B cell (primary cell): ENCODE measurements at places on chromosomes 3 and 15. TPM values are rescaled to one million over a fixed set of nuclear protein-coding genes. Genes with fewer than 3 reads are reported as not detected.
A peak's percentile ranks its signal among the peaks of the same experiment; 100 is the strongest.

PBRM1 gene
- 81.1 and 85.9 TPM in 2 replicates for total RNA-seq

- H3K4me3 ChIP-seq: no peak overlapping the region
- DNase-seq: no peak
- H3K27ac ChIP-seq: no peak overlapping the region
- no peaks in the 10 kb centered on the region for H3K27me3 ChIP-seq
- H3K4me1 ChIP-seq: peaks cover 68% of the 10 kb centered on the region
Observed at GRCh38 chr15:92843814-92844213, 56.3 kb upstream of the CHD2 start.

DNA sequence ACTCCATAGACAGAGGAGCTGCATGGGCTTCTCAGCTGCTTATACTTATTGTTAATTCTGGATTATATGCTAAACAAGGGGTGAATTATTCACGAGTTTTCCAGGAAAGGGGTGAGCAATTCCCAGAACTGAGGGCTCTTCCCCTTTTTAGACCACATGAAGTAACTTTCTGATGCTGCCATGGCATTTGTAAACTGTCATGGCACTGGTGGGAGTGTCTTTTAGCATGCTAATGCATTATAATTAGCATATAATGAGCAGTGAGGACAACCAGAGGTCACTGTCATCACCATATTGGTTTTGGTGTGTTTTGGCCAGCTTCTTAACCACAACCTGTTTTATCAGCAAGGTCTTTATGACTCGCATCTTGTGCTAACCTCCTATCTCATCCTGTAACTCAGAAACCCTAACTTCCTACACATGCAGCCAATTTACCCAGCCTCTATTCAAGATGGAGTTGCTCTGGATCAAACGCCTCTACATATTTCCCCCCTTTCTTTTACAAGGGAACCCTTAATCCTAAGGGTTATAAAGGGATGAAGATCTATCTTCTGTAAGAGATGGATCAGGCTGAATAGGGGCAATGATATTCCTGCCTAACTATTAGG lies 12.1 kb upstream of the DMXL2 start:
- H3K27ac ChIP-seq: no peak overlapping the region
- DNase-seq: no peak
- H3K36me3 ChIP-seq: no peaks in the 10 kb centered on the region
- H3K4me1 ChIP-seq: no peaks in the 10 kb centered on the region
- H3K4me3 ChIP-seq: no peak overlapping the region
- no peaks in the 10 kb centered on the region for H3K27me3 ChIP-seq

- no peak overlapping the region for H3K27ac ChIP-seq
- no peaks in the 10 kb centered on the region for H3K4me1 ChIP-seq
- H3K27me3 ChIP-seq: no peaks in the 10 kb centered on the region
- H3K4me3 ChIP-seq: no peak overlapping the region
Observed at GRCh38 chr3:15953841-15954240, 156.1 kb upstream of the ANKRD28 start.

GRCh38 chr15:42137461-42138261 lies 18.8 kb downstream of the PLA2G4F start:
- no peak overlapping the region for H3K4me3 ChIP-seq
- DNase-seq: peak; percentile 43
- no peaks in the 10 kb centered on the region for H3K4me1 ChIP-seq
- H3K36me3 ChIP-seq: no peaks in the 10 kb centered on the region

GRCh38 chr3:9675736-9676290 lies 26.5 kb downstream of the MTMR14 start:
- no peaks in the 10 kb centered on the region for H3K4me1 ChIP-seq
- no peaks in the 10 kb centered on the region for H3K27me3 ChIP-seq
- H3K36me3 ChIP-seq: peaks cover 6% of the 10 kb centered on the region
- H3K27ac ChIP-seq: no peak overlapping the region
- no peak overlapping the region for H3K4me3 ChIP-seq

DNA sequence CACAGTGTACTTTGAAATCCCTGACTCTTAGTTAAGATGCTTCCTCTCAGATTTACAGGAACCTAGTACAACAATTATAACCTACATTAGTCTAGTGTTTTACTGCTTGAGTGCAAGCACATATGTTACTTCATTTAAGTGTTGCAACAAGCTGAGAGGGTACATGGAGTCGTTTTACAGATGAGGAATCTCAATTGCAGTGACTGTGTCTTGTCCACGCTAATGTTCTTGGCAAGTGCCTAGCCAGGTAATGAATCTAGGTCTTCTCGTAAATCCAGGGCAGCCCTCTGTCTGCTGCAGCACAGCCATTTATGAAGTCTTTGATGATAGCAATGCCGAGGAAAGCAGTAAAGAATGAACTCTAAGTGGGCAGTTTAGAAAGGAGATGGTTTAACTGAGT lies 384.4 kb upstream of the ARPP21 start:
- no peaks in the 10 kb centered on the region for H3K27me3 ChIP-seq
- no peak for DNase-seq
- no peaks in the 10 kb centered on the region for H3K36me3 ChIP-seq
- no peak overlapping the region for H3K27ac ChIP-seq
- H3K4me3 ChIP-seq: no peak overlapping the region

CKMT1B gene
- not detected in 2 replicates for total RNA-seq

KPNA1 gene
- total RNA-seq: 79.4 and 85.9 TPM in 2 replicates

GRCh38 chr3:57518276-57518915 lies 25.7 kb downstream of the DNAH12 start:
- H3K4me3 ChIP-seq: no peak overlapping the region
- no peak overlapping the region for H3K27ac ChIP-seq
- no peak for DNase-seq
- H3K36me3 ChIP-seq: no peaks in the 10 kb centered on the region

SNX33 gene
- total RNA-seq: 0.59 and 1.2 TPM in 2 replicates

- no peaks in the 10 kb centered on the region for H3K36me3 ChIP-seq
- H3K27me3 ChIP-seq: no peaks in the 10 kb centered on the region
- H3K4me3 ChIP-seq: no peak overlapping the region
- no peak for DNase-seq
Observed at GRCh38 chr3:138638641-138639040, 30.1 kb downstream of the FAIM start.

DNA sequence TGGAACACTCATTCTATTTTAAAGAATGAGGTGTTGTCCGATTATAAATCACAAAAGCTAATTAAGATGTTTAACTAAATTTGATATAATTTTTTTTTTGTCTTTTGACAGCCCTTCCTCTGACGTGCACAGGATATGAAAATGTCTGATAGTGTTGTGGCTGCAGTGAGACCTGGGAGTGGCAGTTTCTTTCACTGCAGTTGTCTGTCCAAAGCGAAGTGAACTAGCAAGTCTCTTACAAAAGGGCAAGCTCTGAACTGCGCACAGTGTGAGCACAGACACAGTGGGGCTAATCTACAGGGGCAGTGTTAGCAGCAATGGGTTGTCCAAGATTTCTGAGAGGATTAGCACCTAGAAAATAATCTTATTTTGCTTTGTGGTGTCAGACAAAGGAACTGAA lies 29.1 kb upstream of the MYRIP start:
- H3K36me3 ChIP-seq: no peaks in the 10 kb centered on the region
- H3K27me3 ChIP-seq: no peaks in the 10 kb centered on the region
- H3K27ac ChIP-seq: no peak overlapping the region
- DNase-seq: no peak
- H3K4me3 ChIP-seq: no peak overlapping the region

TLR9 gene
- 16.0 and 21.0 TPM in 2 replicates for total RNA-seq

- no peaks in the 10 kb centered on the region for H3K27me3 ChIP-seq
- H3K4me1 ChIP-seq: no peaks in the 10 kb centered on the region
- no peak overlapping the region for H3K27ac ChIP-seq
- no peaks in the 10 kb centered on the region for H3K36me3 ChIP-seq
- no peak overlapping the region for H3K4me3 ChIP-seq
Observed at GRCh38 chr15:56786966-56787365, 53.7 kb upstream of the ZNF280D start.

- H3K27ac ChIP-seq: no peak overlapping the region
- no peak overlapping the region for H3K4me3 ChIP-seq
- H3K27me3 ChIP-seq: no peaks in the 10 kb centered on the region
- no peaks in the 10 kb centered on the region for H3K36me3 ChIP-seq
Observed at GRCh38 chr15:91813924-91814323, 39.6 kb upstream of the SLCO3A1 start.

DNA sequence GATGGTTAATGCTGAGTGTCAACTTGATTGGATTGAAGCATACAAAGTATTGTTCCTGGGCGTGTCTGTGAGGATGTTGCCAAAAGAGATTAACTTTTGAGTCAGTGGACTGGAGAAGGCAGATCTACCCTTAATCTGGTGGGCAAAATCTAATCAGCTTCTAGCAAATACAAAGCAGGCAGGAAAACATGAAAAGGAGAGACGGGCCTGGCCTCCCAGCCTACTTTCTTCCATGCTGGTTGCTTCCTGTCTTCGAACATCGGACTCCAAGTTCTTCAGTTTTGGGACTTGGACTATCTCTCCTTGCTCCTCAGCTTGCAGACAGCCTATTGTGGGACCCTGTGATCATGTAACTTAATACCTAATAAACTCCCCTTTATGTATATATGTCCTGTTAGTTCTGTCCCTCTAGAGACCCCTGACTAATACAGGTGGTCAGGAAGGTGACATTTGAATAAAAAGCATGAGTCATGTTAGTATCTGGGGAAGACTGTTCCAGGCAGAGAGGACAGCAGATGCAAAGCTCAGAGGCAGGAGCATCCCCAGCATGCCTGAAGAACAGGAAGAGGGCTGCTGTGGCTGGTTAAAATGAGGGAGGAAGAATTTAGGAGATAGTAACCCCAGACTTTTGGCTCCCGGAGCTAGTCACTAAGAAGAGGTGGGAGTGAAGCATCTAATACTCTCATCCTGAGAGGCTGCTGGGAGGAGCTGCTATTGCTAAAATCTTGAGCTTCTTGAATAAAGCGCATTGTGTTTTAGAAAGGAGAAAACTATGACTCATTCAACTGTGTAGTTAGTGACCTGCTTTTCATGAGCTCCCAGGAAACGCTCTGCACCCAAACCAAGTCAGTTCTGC lies 207.4 kb upstream of the HES1 start:
- H3K27ac ChIP-seq: no peak overlapping the region
- peaks cover 4% of the 10 kb centered on the region for H3K27me3 ChIP-seq
- peaks cover 9% of the 10 kb centered on the region for H3K4me1 ChIP-seq
- H3K36me3 ChIP-seq: no peaks in the 10 kb centered on the region
- no peak for DNase-seq
- no peak overlapping the region for H3K4me3 ChIP-seq

SLC15A2 gene
- 13.1 and 14.4 TPM in 2 replicates for total RNA-seq

DNA sequence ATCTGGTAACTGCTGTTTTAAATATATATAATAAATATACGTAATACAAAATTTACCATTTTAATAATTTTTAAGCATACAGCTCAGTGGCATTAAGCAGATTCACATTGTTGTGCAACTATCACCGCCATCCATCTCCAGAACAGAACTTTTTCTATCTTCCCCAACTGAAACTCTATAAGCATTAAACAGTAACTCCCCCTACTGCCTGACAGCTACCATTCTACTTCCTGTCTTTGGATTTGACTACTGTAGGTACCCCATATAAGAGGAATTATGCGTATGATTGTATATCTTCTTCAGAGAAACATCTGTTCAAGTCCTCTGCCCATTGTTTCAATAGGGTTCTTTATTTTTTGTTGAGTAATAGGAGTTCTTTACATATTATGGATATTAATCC lies 36.8 kb downstream of the EID1 start:
- no peaks in the 10 kb centered on the region for H3K36me3 ChIP-seq
- H3K4me1 ChIP-seq: no peaks in the 10 kb centered on the region
- no peak overlapping the region for H3K27ac ChIP-seq
- peaks cover 5% of the 10 kb centered on the region for H3K27me3 ChIP-seq
- DNase-seq: no peak

DNA sequence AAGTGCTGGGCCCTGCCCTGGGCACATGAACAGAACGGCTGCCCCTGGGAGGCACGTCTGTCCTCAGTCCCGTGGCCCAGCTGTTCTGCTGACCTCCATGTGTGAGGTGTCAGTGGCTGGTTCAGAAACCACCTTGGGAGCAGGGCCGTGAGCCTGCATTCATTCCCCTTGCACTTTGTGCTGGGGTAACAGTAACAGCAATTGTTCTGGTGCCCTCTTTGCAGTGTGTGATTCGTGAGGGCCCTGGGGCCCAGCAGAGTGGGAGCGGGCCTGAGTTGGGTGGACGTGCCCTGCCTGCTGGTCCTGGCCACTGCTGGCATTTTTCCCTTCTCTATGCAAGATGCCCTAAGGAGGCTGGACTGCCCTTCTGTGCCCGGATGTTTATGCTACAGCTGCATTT lies 50.4 kb upstream of the MYZAP start:
- no peaks in the 10 kb centered on the region for H3K4me1 ChIP-seq
- no peak overlapping the region for H3K27ac ChIP-seq
- H3K27me3 ChIP-seq: no peaks in the 10 kb centered on the region
- no peaks in the 10 kb centered on the region for H3K36me3 ChIP-seq

RPL39L gene
- 2.0 and 3.1 TPM in 2 replicates for total RNA-seq

- H3K4me3 ChIP-seq: no peak overlapping the region
- no peaks in the 10 kb centered on the region for H3K36me3 ChIP-seq
- no peak for DNase-seq
Observed at GRCh38 chr3:59237121-59237520, 187.3 kb upstream of the CFAP20DC start.

DNA sequence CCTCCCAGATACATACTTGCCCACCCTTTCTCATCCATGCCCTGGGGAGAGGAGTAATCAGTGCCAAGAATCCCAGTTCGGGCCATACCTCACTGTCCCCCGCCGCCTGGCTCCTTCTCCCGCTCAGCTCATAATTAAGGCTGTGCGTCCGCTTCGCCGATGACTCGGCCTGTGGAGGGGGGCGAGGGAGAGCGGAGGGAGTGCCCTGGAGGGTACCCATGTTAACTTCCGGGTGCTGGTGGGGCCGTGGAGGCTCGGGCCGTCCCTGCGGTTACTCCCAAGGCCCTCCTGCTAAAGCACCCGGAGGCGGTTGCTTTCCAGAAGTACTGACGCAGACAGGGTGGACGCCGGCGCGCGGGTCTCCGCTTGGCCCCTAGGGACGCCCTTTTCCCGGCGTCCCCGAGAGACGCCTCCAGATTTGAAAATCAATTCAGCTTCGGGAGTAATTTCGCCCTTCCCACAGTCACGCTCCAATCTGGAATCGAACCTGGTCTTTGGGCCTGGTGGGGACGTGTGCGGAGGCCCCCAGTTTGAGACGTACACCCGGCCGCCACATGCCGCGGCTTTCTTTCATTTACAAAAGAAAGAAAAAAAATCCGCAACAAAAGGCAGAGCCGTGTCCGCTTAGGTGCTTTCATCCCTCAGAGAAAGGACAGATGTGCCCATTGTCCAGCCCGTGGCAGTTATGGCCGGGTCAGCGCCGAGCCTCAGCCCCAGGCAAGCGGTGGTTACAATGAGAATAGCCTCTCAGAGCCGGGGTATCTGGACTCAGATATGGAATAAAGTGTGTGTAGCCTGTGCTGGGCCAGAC lies 1.0 kb upstream of the ONECUT1 start:
- no peaks in the 10 kb centered on the region for H3K36me3 ChIP-seq
- peaks cover 62% of the 10 kb centered on the region for H3K4me1 ChIP-seq
- no peak overlapping the region for H3K27ac ChIP-seq
- peak overlapping the region; percentile 46 for H3K4me3 ChIP-seq
- H3K27me3 ChIP-seq: no peaks in the 10 kb centered on the region
- DNase-seq: peak; percentile 47

MAP6D1 gene
- 1.8 and 4.2 TPM in 2 replicates for total RNA-seq

C3orf20 gene
- total RNA-seq: 0.27 and 0.34 TPM in 2 replicates

GRCh38 chr3:16063603-16064002 lies 110.9 kb upstream of the GALNT15 start:
- no peaks in the 10 kb centered on the region for H3K27me3 ChIP-seq
- H3K36me3 ChIP-seq: no peaks in the 10 kb centered on the region
- H3K4me1 ChIP-seq: no peaks in the 10 kb centered on the region
- no peak for DNase-seq
- H3K4me3 ChIP-seq: no peak overlapping the region
